ENCODE measurements at places on chromosomes 12 and 14. TPM values are rescaled to one million over a fixed set of nuclear protein-coding genes. Genes with fewer than 3 reads are reported as not detected.

GRCh38 chr12:13209436-13210235, 13.1 kb downstream of the EMP1 start:
- no peak for DNase-seq

DNA sequence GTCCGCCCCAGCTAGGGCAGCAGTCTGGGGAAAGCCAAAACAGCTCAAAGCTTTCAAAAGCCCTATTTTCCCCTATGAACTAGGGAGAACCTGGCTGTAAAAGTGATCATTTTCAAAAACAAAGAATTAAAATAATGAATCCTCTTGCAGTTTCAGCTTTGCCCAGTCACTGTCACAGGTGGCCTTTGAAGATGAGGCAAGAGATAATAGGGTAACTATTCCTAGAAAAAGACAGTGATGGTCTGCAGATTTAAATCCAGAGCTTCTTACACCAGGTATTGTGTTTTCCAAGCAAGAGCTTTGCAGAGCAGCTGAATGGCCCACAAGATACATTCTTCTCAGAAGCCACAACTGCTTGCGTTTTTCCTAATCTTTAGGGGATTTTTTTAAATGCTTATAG, 80.2 kb upstream of the NUDT4 start:
- DNase-seq: no peak

DNA sequence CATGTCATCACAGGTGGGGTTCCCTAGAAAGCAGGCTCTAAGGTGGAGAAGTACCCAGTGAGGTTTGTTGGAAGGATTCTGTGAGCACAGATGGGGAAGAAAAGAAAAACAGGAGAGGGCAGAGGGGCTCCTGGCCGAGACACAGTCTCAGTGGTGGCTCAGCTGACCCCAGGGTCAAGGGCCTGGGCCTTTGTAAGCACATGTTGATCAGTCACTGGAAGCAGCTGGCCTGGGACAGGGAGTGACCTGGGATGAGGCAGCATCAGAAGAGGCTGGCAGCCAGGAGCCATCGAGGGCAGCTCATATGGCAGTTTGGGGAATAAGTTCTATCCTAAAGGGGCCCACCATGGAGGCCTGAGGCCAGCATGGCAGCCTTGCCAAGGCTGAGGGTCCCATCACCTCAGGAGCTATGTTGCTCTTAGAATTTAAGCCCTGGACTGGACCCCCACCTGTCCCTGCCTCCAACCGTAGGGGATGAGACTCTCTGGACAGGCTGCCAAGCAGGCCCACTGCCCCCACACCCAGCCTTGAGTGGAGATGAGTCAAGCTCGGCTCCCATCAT, 6.3 kb upstream of the TMEM179 start:
- DNase-seq: no peak

DNA sequence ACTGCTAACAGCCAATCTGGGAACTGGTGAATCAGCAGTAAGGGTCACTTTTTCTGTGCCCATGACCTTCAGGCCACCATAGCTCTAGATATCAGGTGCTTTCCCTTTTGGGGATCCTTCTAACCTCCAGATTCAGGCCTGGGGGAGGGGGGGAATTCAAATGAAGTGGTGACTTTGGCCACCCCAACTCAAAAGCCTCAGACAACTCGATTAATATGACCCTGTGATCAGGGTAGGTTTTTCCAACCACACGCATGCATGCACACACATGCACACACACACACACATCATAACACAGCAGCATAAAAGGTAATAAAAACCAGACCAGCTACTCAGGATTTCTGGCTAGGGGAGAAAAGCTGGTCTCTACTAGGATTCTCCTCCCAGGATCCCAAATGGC, 5.3 kb downstream of the TBX3 start:
- no peak for DNase-seq

- no peak for DNase-seq
These were observed 1.6 kb upstream of the PTPRB start for GRCh38 chr12:70638639-70639360.

GRCh38 chr12:40711121-40711520, 18.9 kb downstream of the CNTN1 start:
- no peak for DNase-seq

DNA sequence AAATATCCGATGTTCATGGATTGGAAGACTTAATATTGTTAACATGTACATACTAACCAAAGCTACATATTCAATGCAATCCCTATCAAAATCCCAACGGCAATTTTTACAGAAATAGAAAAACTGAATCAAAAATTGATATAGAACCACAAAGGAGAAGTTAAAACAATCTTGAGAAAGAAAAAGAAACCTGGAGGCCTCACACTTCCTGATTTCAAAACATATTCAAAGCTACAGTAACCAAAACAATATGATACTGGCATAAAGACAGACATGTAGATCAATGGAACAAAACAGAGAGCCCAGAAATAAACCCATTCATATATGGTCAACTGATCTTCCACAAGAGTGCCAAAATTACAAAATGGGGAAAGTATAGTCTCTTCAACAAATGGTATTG, 5.4 kb upstream of the PELI2 start:
- DNase-seq: no peak

- no peak for DNase-seq
These were observed 642.2 kb downstream of the DIO2 start for GRCh38 chr14:79569072-79569471.

- no peak for DNase-seq
These were observed 389.2 kb downstream of the RAD51B start for GRCh38 chr14:68208626-68209317.

DNA sequence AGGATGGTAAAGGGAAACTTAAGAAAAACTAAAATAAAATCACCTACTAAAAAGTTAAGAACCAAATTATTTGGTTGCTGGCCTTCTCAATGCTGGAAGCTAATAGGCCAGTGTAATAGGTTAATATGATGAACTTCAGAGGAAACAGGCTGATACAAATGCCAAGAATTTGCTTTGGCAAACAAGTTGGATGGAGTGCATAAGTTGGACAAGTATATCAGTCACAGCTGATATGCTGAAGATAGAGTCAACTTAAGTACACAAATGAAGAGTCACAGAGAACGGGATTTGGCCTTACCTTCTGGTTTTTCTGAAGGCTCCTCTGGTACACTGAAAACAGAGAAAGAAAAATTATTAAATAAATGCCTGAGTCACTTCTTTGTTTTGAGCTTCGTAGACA, 48.2 kb downstream of the ZFYVE26 start:
- DNase-seq: no peak

GRCh38 chr14:104549536-104550339, 29.8 kb upstream of the C14orf180 start:
- DNase-seq: no peak

Gene ART4
- not detected for total RNA-seq

GRCh38 chr12:5619628-5620027, 187.7 kb downstream of the NTF3 start:
- no peak for DNase-seq

- DNase-seq: no peak
These were observed 6.1 kb downstream of the ERBB3 start for GRCh38 chr12:56086096-56086495.

DNA sequence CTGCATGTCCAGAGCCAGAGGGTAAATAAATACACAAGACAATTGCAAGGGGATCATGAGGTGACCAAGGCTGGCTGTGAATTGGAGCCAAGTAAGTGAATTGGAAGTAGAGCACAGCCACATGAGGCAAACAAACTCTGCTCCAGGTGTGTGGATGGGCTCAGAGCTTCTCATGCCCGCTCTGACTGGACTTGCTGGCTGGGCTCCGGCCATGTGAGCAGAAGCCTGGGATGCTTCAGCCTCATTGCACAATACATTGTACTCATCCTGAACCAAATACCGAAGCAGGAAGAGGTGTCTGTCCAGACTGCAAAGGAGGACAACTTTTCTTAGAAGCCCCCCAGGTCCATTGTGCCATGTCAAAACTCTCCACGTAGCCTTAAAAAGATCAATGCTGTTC, 193.0 kb downstream of the TTC8 start:
- DNase-seq: no peak

DNA sequence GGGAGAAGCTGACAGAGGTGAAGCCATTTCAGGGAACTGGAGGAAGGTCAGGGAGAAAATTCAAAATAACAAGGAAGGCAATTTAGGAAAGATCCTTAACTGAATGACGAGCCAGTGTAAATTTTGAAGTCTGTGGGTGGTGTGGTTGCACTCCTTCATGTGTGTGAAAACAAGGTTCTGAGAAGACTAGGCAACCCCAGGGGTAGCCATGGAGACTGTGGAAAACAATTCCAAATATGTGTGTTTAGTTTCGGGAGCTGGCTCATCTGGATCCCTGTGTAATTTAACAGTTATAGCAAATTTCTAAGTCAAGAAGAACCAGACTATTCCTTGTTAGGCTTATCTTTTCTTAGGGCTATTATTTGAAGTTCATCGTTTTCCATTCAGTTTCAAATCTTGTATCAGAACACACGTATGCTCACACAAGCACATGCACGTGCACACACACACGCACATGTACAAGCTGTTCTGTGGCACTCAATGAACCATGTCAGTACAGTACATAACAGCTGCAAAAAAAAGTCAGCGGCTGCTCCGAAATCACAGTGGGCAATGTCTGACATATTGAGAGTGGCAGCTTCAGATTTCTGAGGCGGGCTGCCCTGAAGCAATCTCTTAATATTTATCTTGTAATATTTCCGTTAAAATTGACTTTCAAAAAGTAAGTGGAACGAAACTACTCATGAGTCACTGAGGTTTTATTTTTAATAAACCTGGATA, 411.2 kb downstream of the AEBP2 start:
- no peak for DNase-seq

Gene CCND2
- 266 TPM for total RNA-seq

DNA sequence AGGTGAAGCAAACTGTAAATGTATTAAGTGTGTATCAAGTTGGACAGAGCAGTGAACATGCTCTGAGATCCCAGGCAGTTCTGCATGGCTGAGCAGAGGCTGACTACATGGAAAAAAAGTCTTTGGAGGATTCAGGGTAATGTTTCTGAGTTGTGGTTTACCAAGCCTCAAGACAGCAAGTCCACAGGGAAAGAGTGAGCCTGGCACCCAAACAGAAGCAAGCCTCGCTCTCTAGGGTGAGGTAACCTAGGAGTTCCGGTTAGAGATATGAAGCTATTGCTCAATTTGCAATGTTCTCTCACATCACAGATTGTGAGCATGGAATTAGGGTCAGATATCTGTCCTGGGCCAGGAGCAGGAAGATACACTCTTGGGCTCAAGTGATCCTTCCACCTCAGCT, 158.6 kb downstream of the MON2 start:
- no peak for DNase-seq

DNA sequence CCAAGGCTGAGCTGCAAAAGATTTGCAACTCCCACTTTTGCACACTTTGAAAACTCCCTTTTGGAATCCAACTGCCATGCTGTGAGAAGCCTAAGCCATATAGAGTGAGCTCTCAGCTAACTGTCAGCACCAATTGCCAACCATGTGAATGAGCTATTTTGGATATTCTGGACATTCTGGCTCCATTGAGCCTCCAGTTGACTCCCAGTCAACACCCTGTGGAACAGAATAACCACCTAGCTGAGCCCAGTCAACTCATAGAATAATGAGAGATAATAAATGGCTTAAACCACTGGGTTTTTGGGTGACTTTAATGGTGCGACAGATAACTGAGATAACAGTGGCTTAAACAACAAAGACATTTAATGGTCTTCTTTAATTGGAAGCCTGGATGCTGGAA, 210.1 kb downstream of the SUDS3 start:
- no peak for DNase-seq

DNA sequence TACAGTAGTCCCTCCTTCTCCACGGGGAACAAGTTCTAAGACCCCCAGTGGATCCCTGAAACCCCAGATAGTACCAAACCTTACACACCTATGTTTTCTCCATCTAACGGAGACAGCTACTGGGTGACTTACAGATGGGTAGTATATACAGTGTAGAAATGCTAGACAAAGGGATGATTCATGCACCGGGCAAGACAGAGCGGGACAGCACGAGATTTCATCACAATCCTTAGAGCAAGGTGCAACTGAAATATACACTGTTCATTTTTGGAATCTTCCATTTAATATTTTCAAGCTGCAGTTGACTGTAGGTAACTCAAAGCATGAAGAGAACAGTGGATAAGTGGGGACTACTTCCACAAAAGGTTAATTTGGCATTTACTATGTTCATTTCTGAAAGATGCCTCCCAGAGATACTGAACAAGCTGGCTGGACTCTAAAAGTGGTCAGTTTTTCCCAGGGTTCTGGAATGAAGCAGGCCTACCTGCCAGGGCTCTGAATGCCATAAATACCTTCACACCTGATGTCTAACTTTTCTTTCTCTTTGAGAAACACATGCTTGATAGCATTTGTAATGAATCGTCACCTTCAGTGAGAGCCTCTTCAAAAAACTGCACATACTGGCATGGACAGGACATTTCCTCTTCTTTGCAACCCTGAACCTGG, 127.7 kb upstream of the FOXN3 start:
- DNase-seq: no peak

DNA sequence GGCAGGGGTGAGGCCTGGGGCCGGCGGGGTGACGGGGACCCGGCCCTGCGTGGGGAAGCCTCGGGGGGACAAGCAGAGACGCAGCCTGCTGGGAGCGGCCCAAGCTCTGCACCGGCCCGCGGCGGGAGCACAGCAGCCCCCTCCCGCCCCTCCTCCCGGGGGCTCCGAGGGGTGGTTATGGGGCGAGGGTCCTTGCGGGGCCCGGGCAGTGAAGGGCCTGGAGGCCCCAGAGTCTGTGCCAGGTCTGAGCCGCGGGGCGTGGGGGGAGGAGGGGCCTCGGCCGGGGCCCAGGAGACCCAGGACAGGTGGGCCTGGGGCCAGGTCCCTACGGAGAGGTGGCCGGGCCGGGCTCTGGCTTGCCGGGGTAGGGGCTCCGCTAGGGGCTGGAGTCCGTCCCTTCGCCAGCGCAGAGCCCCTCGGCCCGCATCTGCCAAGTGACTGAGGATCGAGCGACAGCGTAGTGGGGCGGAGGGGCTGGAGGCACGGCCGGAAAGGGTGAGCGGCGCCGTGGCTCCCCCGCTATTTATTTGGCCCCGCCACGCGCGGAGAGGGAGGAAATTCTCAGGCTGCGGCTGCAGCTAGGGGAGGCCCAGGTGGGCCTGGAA, 495 bp downstream of the TMEM121 start:
- no peak for DNase-seq

Gene CD69
- total RNA-seq: 91.1 TPM

Gene P2RX2
- not detected for total RNA-seq

GRCh38 chr12:97164936-97165335, 257.9 kb downstream of the NEDD1 start:
- no peak for DNase-seq

DNA sequence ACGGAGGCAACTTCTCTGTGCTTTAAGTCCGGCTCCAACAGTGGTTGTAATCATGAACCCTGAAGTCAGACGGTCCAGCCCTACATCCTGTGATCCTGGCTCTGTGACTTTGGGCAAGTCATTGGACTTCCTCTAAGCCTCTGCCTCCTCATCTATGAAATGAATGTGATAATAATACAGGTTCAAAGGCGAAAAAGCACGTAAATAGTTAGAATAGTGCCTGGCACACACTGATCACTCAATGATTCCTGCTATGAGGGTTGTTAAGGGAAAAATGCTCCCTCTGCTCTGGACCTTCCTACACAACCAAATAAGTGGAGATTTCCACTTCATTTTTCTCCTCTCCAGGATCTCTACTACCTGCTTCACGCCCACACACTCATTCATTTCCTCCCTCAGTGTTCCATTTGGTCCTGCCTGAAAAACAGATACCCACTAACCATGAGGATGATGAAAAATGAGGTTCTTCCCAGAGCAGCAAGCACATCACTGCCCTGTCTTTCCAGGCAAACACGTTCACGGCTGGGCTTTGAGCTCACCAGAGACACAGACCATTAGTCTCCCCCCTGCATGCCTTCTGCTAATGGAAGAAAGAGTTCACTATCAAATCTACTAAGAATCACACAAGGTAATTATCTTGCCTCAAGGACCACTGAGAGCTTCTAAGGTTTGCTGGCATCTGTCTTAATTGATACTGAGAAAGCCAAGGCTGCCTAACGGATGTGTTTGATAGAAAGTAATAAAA, 13.2 kb downstream of the NUAK1 start:
- no peak for DNase-seq

All from activated naive CD4-positive, alpha-beta T cell treated with anti-CD3 and anti-CD28 coated beads, Interleukin-2, amount 50 U/mL, for 72 hours (primary cell).